Activated T-cell treated with anti-CD3 and anti-CD28 coated beads, Interleukin-2, amount 50 U/mL, for 72 hours (primary cell): ENCODE measurements at places on chromosomes 16 and 17.

GRCh38 chr17:62178579-62178978, 113.5 kb upstream of the MED13 start:
- no peak for DNase-seq

DNA sequence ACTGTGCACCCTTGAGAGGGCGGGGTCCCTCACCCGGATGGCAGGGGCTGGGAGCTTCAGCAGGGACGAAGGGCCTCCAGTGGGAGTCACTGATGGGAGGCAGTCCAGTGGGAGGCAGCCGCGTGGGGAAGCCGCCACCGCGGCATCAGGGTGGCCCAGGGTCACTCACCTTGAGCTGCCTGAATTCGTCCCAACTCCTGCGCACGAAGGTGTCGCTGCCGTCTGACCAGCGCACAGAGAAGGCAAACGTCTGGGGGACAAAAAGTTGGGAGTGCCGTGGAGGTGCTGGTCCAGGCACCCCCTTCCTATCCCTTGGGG, 540 bp downstream of the NOXO1 start:
- no peak for DNase-seq

DNA sequence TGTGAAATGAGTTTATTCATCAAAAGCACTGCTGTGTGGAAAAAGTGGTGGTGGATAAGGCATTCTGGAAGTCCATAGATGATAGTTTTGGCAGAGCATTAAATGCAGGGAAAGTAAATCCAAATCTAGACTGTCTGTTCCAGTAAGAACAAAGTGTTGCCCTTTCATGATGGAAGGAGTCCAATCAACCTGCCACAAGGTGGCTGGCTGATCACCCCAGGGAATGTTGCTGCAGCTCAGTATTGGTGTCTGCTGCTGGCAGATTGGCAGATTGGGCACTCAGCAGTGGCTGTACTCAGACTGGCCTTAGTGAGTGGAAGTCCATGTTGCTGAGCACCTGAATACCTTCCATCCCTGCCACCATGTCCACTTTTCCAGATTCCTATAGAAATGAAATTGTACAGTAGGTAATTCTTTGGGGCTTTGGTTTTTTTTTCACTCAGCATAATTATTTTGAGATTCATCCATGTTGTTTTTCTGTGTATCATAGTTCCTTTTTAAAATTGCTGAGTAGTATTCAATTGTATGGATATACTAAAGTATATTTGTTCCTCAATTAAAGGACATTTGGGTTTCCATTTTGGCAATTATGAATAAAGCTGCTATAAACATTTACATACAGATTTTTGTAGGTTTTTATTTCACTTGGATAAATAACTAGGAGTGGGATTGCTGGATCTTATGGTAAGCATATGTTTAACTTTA, 14.3 kb downstream of the DYNLL2 start:
- no peak for DNase-seq

- no peak for DNase-seq
Measured at GRCh38 chr16:23064639-23065038, 84.6 kb downstream of the USP31 start.
